ENCODE measurements at places on chromosomes 7 and 10. TPM values are rescaled to one million over a fixed set of nuclear protein-coding genes. Genes with fewer than 3 reads are reported as not detected.
A peak's percentile ranks its signal among the peaks of the same experiment; 100 is the strongest.

DNA sequence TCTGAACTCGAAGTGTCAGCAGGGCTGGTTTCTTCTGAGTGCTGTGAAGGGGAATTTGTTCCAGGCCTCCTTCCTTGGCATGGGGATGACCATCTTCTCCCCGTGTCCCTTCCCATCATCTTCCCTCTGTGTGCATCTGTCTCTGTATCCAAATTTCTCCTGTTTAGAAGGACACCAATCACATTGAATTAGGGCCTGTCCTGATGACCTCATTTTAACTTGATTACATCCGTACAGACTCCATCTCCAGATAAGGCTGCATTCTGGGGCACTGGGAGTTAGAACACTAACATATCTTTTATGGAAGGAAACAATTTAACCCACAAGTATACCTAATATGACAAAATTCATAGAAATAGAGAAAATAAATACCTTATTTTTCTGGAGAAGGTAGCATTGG, 76.8 kb upstream of the ANKRD1 start:
- no peak for DNase-seq

- DNase-seq: peak; percentile 33
These were observed 198.0 kb upstream of the MKI67 start for GRCh38 chr10:128324058-128324827.

- DNase-seq: no peak
These were observed 13.1 kb downstream of the CNPY1 start for GRCh38 chr7:155533120-155533826.

DNA sequence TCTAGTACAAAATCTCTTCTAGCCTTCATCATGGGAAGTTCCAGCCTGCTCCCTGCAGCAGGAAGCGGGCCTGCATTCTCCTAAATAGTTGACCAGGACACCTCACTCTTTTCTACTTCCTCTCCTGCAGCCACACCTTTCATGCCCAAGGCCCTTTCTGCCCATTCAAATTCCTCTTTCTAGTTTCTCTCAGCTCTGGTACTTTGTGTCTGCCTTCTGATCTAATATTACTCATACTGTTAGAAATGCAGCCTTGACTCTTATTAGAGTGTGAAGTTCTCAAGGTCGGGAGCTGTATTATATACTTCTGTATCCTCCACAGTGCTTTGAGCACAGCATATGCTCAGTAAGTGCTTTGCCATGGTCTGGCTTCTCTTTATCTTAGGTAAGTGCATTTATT, 103.1 kb downstream of the PRKCQ start:
- DNase-seq: no peak

DNA sequence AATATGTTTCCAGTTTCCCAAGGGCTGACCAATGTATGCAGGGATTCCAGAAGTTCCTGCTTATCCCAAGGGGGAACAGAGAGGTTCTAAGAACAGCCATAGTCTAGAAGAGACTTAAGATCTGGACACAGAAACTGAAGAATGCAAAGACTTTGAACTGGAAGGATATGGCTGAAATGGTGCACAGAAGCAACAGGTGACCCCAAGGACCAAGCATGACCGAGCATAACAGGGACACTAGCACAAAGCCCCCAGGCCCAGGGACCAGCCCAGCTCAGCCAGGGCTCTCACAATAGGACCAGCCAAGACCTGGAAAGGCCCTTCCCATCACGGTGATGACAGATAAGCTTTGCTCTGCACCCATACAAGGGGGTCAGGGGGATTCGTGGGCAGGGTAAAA, 213.0 kb upstream of the KMT2E start:
- DNase-seq: no peak

- no peak for DNase-seq
These were observed 1.5 kb downstream of the PCLO start for GRCh38 chr7:83161186-83161585.

DNA sequence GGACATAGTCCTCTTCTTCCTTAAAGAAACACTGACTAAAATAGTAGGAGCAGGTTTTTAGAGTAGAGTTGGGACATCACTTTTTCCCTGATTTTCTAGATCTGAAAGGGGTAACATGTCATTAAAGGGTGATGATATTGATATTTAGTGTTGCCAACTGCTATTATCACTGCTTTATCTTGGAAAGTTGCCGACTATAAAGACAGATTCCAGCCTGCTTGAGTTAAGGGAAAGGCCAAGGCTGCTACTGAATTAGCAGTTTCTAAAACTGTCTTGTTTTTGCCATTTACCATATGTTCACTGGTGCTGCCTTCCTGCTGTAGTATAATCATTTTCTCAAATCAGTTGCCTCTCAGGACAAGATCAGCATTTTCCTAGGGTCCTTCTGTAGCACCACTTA, 29.7 kb downstream of the AP3M1 start:
- no peak for DNase-seq

DNA sequence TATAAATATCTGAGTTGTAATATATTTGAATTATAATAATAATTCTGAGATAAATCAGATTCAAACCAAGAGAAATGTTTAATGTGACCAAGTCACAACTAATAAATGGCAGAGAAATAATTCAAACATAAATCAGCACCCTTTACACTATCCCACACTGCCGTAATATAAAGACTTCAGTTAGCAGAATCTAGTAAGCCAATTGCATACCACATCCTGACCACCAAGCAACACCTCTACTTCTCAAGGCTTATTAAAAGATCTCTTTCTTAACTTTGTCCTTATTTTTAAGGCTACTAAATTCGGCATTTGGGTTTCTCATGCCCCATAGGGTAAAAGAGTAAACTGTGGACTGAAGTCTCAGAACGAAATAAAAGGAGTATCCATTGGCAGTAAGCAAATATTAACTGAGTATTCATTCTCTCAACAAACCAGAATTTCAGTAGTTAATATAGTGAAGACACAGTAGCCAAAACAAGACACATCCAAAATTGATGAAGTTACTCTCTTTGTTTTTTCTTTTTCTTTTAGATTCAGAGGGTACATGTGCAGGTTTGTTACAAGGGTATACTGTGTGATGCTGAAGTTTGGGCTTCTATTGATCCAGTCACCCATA, 14.8 kb downstream of the ACBD5 start:
- no peak for DNase-seq

- DNase-seq: no peak
These were observed 320.4 kb downstream of the RPS24 start for GRCh38 chr10:78354101-78354500.

DNA sequence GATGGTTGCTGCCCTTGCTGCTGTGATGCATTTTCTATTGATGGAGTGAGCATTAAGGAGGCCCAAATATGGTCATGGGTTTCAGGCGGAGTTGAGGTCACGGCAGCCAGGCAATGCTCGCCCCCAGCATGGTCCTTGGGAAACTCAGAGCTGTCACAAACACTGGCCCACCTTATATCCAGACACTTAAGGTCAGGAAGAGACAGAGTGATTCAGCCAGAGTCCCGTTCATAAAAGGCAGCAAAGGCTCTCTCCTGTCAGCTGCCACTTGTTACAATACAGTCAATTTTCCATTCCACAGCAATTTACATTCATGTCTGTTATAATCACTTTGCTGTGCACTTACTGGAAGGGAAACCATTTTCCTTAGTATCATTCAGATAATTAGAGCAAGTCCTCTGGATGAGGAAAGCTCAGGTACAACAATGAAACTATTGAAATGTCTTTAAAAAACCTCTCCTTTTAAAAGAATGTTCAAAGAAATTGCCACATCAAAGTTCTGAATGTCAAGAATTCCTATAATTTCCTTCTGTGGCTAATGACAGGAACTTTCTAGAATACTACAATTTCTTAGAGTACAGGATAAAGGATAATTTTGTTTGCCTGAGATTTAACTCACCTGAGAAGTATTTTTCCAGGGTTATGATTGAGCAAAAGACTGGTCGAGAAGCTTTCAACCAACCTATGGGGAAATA, 14.8 kb upstream of the ANKRD1 start:
- no peak for DNase-seq

DNA sequence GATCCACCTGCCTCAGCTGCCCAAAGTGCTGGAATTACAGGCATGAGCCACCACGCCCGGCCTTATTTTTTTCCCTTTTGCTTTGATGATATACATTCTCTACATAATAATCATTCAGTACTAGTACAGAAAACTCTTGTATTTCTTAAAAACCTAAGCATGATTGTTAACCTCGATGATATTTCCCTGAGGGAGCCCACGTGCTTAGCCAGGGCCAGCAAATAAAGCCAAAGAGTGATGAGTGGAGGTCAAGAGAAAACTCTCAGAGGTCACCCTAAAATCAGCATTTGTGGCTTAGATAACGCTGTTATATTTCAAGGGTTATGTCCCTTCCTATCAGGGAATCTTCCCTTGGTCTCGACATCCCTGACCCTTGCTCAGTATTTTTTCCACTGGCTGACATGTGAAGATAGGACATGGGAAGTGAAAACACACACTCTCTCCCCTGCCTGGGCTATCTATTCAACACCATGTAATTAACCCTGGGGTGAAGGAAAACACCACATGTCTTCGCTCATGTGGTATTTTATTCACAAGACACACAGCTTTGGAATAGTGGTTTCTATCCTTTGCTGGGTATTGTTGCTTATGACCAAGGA, 12.6 kb downstream of the FAM200A start:
- DNase-seq: no peak

- peak; percentile 59 for DNase-seq
These were observed 712 bp downstream of the ITPRIP start for GRCh38 chr10:104337521-104337984.

DNA sequence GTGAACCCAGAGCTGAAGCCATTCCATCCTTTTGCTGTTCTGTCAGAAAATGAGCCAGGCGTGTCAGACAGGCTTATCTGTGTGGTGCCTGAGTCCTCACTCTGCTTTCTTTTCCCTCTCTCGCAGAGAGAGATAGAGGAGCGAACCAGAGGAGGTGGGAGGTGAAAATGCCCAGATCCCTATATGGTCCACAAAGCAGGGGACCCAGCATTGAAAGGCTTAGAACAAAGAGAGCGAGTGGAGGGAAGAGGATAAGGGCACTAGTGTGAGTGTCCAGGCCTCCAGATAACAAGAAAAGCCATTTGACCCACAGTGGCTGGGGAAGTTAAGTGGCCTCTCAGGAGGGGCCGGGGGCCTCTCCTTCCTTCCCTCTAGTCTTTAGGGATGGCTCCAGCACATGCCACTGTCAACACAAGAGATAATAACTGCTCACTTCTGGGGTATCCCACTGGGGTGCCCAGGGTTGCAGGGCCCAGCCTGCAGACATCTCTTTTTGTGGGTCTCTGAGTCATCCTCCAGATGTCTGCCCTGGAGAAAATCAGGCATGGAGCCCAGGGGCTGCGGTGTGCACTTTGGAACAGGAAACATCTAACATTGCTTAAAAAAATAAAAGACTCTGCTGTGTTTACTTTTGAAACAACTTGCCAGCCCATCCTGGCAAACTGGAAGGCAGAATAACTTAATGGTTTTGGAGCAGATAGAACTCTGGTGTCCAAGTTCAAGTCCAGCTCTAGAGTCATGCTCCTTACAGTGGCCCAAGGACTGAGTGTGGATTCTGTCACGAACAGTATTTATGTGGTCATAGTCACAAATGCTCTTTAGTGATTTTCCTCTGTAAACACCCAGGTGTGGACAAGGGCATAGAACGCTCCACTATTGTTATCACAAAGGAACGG, 189.5 kb downstream of the CXCL12 start:
- DNase-seq: peak; percentile 93

GRCh38 chr10:33657154-33657908, 322.9 kb upstream of the NRP1 start:
- no peak for DNase-seq

NEUROG3 gene
- total RNA-seq: not detected

GRID2IP gene
- not detected for total RNA-seq

HOGA1 gene
- 6.7 TPM for total RNA-seq

FAM13C gene
- total RNA-seq: 0.16 TPM

OR6B1 gene
- not detected for total RNA-seq

IL6 gene
- 5.2 TPM for total RNA-seq

AKR1C8 gene
- not detected for total RNA-seq

Measured in MG63 (cell line).